ENCODE measurements at places on chromosomes 3 and 15. TPM values are rescaled to one million over a fixed set of nuclear protein-coding genes. Genes with fewer than 3 reads are reported as not detected.
A peak's percentile ranks its signal among the peaks of the same experiment; 100 is the strongest.

DNA sequence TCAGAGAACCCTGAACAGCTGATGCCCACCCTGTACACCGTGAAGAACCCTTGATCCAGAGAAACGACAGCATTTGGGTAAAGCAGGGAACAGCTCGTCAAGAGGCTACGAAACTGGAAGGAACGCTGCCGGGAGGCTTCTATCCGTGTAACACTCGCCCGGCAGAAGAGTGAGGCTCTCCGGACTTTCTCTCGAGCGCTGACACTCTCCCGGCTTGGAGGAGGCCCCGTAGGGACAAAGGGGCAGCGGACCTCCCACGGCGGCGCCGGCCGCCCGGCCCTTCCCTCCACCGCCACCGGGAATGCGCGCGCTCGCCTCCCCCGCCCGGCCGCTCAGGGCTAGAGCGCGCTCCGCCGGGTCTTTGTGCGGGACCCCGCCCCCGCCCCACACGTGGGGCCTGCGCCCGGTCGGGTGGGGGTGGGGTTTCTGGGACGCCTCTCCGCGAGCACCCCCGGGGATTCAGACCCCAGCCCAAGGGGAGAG lies 1.7 kb downstream of the HYAL2 start:
- DNase-seq, result peak; percentile 86
- peaks cover 6% of the 10 kb centered on the region for H3K36me3 ChIP-seq
- peak overlapping the region; percentile 67 for H3K27ac ChIP-seq
- H3K27me3 ChIP-seq, result no peaks in the 10 kb centered on the region
- peaks cover 21% of the 10 kb centered on the region for H3K4me1 ChIP-seq

GRCh38 chr15:31309893-31310606 lies 16.6 kb upstream of the KLF13 start:
- no peak overlapping the region for H3K4me3 ChIP-seq
- no peak for DNase-seq
- no peak overlapping the region for H3K27ac ChIP-seq
- H3K27me3 ChIP-seq, result no peaks in the 10 kb centered on the region
- H3K4me1 ChIP-seq, result peaks cover 46% of the 10 kb centered on the region

- no peaks in the 10 kb centered on the region for H3K27me3 ChIP-seq
- no peak overlapping the region for H3K4me3 ChIP-seq
- no peak for DNase-seq
- no peak overlapping the region for H3K27ac ChIP-seq
- no peaks in the 10 kb centered on the region for H3K36me3 ChIP-seq
- H3K4me1 ChIP-seq, result no peaks in the 10 kb centered on the region
These were observed 58.7 kb downstream of the ESYT3 start for GRCh38 chr3:138492980-138493675.

DNA sequence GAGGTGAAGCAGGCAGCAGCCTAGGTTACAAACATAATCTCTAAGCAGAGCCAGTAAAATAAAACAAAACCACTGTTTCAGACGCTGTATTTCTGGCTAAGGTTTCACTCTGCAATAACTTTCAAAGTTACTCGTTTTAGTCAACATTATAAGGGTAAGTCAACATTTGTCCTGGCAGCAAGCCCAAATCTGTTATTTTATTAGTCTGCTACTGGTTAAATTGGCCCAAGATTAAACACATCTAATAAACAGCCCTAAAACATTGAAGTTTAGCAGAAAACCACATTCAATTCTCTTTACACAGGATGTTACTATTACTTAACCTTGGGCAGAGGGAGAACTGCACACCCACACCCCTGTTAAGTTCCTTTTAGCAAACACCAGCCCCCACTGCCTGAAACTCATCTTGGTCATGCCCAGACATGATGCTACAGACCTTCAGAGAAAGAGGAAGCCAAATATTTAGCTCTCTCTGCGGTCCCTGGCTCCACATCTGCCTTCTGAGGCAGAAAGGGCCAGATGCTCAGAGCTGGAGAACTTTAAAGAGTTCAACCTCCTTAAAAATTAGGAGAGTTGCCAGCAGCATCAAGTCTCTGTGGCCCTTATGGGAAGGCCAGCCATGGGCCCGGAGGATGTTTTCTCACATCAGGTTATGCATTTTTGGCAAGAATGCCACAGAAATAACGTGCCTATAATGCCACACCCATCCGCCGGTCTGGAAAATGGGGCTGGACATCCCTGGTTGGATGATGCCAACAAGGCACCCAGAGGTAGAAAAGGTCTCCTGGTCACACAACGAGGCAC lies 17.9 kb downstream of the ARHGEF3 start:
- peaks cover 13% of the 10 kb centered on the region for H3K4me1 ChIP-seq
- H3K27ac ChIP-seq, result no peak overlapping the region
- no peak overlapping the region for H3K4me3 ChIP-seq
- peak; percentile 67 for DNase-seq
- no peaks in the 10 kb centered on the region for H3K27me3 ChIP-seq

The CD86 gene
- total RNA-seq, result 8.5 TPM

The DHFR2 gene
- 5.6 TPM for total RNA-seq

The CNOT10 gene
- total RNA-seq, result 43.1 TPM
